CD4-positive, alpha-beta T cell treated with Interleukin-12 subunit alpha and Interleukin-12 subunit beta, for 1 hour (primary cell): ENCODE measurements at places on chromosomes 2 and 18.
A peak's percentile ranks its signal among the peaks of the same experiment; 100 is the strongest.

DNA sequence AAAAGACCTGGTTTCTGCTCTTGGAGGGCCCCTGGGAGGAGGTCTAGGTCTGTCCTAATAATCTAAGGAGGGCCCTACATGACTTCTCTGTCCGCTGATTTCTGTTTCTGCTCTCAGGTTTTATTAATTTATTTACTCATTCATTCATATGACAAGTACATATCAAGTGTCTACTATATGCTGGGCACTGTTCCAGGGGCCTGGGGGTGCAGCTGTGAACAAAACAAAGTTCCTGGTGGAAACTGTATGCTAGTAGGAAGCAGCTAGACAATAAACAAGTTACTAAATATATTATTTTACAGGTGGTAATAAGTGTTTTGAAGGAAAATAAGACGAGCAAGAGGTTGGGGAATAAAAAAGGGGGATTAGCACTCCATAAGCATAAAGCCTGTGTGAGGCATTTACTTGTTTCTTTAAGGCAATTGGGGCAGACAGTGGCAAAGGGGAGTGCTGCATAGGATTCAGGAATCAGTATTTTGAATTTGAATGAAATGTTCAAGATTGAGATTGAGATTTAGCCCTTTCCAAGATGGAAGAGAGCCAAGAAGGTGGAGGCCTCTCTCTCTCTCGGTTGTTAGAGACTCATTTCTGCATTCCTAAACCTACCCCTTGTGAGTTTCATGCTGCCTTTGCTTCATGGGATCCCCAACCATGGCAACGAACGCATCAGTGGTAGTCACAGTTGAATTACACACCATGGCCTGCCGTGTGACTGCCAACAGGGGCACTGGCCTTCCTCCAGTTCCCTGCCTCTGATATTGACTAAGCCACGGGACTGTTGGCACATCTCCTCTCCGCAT is 28.3 kb downstream of the DRC1 start:
- DNase-seq = no peak

DNA sequence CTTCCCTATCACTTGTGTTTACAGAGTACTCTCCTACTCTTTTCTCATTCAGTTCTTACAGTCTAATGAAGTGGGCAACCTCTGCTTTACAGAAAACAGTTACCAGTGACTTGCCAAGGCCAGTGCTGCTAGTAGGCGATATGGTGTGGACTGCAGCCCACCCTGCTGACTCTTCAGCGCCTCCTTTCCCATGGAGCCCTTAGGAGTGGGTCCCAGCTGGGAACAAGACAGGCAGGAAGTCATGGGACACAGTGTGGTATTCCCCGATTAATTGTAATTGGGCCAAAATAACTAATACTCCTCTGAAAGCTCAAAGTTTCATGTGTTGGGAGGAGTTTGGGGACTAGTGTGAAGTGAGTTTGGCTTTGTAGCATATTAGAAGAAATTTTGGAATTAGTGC is 120.1 kb upstream of the EML6 start:
- DNase-seq = no peak

GRCh38 chr2:159712143-159712928 is at the start of gene MARCHF7:
TSS of gene MARCHF7 (plus strand) at chr2:159712506. CDS start at chr2:159729023, 16,517 bp downstream.
- peak; percentile 97 for DNase-seq

DNA sequence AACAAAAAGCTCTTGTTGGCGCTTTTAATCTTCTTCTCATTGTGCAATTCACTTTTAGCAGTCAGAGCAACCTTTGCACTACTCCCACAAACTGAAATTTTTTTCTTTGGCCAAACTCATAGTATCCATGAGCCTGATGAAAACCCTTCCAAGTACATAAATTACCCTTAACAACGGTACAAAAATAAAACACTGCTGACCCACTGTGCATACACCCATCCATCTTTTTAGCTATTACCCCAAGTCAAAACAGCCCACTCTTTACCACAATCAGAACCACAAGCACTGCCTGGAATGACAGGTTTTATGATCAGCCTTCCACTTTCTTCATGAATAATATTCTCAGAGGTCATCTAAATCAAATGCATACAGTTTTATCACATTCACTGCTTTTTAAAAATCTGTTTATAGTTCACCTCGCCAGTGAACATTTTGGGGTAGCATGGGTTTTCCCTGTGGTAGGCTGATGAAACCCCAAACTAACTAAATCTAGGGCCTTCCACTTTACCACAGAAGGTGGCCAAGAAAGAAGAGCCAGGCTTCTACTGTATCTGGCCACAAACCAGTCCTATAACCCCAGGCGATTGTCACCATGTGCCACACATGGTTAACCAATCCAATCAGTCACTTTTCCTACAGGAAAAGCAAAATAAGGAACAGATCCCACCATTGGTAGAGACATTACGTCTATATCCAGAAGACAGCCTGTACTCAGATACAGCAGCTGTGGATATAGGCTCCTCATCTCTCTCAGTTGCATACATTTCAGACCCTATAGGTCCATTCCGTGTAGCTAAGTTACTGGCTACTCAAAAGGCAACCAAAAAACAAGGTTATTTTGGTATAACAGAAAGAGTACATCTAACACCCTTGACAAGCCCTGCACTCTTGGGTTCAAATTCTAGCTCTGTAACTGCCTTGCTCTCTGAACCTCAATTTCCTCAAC is 171.3 kb downstream of the THADA start:
- no peak for DNase-seq

GRCh38 chr2:183919167-183919566 is 679.2 kb upstream of the ZNF804A start:
- DNase-seq = no peak

- peak; percentile 40 for DNase-seq
Observed at GRCh38 chr2:165015052-165015642, 59.8 kb upstream of the SLC38A11 start.
